Stimulated activated CD4-positive, alpha-beta T cell treated with anti-CD3 and anti-CD28 coated beads, TNF-alpha, amount 100 ng/mL, for 24 hours (primary cell): ENCODE measurements at places on chromosomes 3 and 15.
A peak's percentile ranks its signal among the peaks of the same experiment; 100 is the strongest.

GRCh38 chr3:140093742-140094141, 158.8 kb downstream of the CLSTN2 start:
- DNase-seq, result no peak

DNA sequence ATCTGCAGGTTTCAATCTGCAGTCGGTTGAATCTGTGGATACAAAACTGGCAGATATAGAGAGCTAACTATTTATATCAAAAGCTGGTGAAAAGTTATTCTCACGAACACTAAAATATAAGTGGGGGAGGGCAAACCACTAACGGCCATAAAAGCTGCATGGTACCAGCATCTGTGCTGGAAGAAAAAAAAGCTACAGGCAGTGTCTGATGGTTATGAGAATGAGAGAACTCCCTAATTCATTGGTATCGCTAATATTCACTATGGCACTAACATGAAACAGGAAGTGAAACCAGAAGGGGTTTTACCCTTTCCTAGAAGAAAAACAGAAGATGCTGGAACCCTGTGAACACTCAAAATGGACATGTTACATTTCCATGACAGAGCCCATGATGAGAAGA, 15.9 kb downstream of the CEP70 start:
- DNase-seq, result no peak

DNA sequence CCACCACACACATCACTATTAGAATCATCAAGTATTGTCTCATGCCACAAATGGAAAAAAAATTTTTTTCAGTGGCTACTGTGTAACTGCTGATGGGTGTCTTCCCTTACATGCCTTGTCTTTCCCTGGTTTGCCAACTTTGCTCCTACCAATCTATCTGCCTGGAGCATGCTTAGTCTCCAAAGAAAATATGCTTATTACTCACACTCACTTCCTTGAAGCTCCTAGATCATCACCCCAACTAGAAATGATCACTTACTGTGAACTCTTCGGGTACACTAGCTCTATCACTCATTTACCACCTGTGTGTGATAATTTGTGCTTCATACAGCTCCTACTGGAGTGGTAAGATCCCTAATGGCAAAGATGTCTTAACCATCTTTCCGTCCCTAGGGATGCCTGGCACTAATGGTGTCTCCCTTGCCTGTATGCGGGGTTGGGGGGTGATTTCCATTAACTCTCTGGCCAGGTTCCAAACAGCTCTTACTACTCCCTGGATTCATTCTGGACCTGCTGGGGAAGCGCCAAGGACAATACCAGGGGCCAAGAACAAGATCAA, 799 bp downstream of the VPS33B start:
- DNase-seq, result no peak

- DNase-seq, result no peak
Observed at GRCh38 chr3:129722527-129722926, 116.1 kb upstream of the PLXND1 start.

- DNase-seq, result no peak
Observed at GRCh38 chr3:51391566-51392354, 675 bp downstream of the RBM15B start.

- no peak for DNase-seq
Observed at GRCh38 chr3:55226696-55227095, 260.4 kb downstream of the WNT5A start.

DNA sequence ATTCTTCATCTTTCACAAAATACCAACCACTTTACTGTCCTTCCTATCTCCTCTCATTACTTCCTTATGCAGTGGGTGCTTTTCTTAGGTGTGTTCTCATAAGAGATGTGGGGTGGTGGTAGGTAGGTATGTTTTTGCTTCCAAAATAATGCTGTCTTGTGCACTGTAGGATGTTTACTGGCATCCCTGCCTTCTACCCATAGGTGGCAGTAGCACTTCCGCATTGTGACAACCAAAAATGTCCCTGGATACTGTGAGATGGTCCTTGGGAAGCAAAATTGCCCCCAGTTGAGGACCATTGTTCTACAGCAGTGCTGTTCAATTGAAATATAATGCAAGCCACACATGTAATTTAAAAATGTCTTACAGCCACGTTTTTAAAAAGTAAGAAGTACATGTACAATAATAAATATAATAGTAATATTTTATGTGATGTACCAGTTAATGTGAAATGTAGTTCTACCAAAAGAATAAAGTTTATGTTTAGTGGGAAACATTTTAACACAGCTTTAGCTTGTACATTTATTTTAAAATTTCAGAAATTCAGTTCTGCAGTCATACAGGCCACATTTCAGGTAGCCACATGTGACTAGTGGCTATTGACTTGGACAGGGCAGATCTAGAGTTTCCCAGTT, 75.2 kb downstream of the NEO1 start:
- DNase-seq, result peak; percentile 4

- no peak for DNase-seq
Observed at GRCh38 chr3:182710557-182711157, 82.6 kb upstream of the ATP11B start.

DNA sequence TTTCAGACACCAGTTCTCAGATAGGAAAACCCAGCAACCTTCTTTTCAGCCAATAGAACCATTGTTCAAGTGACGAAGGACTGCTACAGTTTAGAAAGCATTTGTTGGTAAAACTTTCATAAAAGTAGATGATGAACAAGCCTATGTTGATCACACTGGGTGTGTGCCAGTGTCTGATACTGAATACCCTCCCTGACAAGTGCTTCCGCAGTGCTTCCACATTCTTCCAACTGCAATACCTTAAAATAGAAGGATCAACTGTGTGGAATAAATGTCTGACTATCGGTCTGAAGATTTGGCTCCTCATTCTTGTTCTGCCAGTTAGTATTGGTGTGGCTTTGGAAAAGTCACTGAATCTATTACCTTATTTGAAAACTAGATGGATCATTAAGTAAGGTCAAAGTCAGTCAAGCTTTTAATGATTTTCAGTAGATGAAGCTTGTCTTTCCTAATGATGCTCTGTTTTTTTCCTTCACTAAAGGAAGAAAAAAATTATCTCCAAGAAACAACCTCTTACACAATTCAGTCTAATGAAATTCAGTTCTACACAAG, 479.4 kb upstream of the CBLB start:
- no peak for DNase-seq

DNA sequence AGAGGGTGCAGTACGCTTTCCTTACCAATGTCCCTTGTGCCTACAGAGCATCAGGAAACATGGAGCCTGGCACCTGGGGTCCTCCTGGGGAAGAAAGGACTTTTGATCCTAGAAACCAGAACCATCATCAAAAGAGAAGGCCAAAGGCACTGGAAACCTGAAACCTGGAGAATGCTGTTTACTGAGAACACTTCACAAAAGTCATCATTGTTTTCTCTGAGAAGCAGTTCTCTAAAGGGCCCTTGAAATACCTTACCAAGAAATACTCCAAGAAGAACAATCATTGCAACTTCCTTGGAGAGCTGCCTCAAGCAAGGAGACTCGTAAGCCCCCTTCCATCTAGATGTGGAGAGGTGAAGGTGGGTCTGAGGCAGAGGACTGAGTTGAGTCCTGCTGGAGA, 66.0 kb downstream of the TLE3 start:
- DNase-seq, result no peak

GRCh38 chr15:48437178-48437577, 105.9 kb downstream of the DUT start:
- no peak for DNase-seq

- DNase-seq, result no peak
Observed at GRCh38 chr3:116916836-116917235, 207.3 kb downstream of the TUSC7 start.

DNA sequence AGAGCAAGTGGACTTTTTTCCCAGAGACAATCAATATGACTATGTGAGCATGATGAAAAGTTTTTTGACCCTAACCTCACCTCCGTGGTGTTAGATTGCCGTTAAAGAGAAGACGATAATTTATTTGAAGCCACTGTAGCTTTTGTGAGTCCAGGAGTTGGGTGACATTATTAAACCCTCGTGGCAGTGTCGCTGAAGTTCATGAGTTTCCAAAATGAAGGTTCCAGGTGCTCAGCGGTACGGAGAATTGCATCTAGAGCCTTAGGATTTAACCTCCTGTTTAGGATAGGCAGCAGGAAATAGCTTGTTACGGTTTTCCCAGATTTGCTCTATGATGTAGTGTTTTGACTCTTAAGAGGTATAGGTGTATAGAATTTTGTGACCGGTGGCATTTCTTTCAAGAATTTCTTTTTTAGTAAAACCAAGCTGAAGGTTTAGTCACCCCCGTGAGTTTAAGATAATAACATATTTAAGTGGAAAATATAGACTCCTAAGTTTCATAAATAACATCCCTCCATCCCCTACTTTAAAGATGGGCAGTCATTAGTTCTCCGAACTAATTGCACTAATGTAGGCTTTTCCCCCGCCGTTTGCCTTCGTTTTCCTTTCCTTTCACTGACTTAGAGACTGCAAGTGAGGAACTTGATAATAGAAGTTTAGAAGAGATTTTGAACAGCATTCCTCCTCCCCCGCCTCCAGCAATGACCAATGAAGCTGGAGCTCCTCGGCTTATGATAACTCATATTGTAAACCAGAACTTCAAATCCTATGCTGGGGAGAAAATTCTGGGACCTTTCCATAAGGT, 2.0 kb downstream of the SMC4 start:
- DNase-seq, result no peak

DNA sequence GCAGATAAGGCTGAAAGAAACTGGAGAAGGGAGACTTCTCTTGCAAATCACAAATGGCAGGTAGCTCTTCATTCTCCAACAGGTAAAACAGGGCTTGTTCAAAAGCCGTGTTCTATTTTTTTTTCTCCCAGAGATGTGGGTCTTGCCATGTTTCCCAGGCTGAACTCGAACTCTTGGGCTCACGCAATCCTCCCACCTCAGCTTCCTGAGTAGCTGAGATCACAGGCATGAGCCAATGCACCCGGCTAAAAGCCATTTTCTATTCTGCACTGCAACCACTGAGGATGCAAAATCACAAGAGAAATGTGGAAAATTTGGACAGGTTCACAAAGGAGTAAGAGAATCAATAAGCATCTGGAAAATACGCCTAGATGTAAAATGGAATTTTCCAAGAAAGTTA, 19.5 kb downstream of the EIF4E3 start:
- no peak for DNase-seq

DNA sequence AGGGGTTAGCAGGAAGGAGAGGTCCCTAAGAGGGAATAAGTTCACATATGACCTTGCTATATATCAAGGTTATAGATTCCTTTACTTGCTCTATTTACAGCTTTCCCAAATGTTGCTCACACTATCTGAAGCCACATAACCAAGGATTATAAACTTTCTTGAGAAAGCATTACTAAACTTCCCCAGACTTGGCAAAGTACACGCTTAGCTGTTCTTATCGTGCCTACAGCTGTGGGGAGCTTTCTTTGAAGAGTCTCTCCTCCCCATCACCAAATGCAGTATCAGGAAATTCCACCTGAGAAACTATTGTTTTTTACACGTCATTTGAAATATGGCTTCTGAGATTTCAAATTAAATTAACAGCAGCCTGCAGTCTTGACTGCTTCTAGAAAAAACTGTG, 284.5 kb downstream of the CHL1 start:
- no peak for DNase-seq
